Suprapubic skin (tissue), 4 donors: ENCODE measurements at places on chromosomes 13 and 19. TPM values are rescaled to one million over a fixed set of nuclear protein-coding genes. Genes with fewer than 3 reads are reported as not detected.

Gene ABHD8
- total RNA-seq, result 15.7 TPM

Gene FCAR
- total RNA-seq, result not detected

Gene SIGLEC8
- not detected for total RNA-seq

Gene RAB4B
- 20.6 TPM for total RNA-seq

Gene ATP8B3
- 3.8 TPM for total RNA-seq

Gene AP3D1
- total RNA-seq, result 65.4 TPM

Gene MATK
- total RNA-seq, result 5.4 TPM

Gene ZNF439
- 8.4 TPM for total RNA-seq

DNA sequence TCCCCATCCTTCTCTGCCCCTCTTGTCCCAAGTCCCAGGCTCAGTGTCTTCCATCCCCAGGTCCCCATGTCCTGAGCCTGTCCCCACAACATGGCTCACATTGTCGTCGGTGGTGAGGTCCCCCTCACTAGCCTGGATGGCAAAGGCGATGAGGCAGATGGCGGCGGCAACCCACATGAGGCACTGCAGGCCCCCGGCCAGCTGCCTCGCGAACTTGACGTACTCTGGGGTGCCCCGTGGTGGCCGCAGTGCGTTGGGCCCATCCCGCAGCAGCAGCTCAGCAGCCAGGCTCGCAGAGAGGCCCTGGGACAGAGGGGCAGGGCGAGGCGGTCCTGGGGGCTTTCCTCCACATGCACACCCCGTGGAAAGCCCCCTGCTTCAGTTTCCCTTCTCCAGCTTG, 1.1 kb downstream of the ATP4A start:
- DNase-seq, result peak; percentile 72

GRCh38 chr19:49419173-49419572, 4.1 kb downstream of the PTH2 start:
- no peak for DNase-seq

- DNase-seq, result no peak
Observed at GRCh38 chr13:109547942-109548341, 238.4 kb downstream of the IRS2 start.

DNA sequence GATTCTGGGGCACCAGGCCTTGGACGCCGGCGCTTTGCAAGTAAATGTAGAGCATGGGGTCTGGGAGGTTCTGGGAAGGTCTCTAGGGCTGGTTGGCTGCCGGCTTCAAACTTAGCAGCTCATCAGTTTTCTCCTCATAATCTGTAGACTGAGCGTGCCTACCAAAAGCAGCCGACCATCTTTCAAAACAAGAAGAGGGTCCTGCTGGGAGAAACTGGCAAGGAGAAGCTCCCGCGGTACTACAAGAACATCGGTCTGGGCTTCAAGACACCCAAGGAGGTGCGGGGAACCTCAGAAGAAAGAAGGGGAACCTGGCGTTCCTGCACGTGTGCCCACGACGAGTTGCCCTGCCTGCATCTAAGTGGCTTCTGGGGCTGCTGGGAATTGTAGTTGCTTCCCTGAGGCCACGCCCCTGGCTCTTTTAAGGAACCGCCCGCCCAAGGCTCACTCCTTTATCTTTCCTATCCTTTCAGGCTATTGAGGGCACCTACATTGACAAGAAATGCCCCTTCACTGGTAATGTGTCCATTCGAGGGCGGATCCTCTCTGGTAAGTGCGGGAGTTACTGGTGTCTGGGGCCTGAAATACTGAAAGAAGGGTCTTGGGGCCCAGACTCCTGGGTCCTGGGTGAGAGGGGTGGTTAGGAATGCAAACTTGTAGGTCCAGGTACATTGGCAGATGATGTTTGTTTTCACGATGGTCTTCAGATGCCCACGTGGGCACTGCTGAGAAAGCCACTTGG, 984 bp downstream of the RPS11 start:
- peak; percentile 88 for DNase-seq

- no peak for DNase-seq
Observed at GRCh38 chr13:40315416-40316064, 350.9 kb downstream of the FOXO1 start.

DNA sequence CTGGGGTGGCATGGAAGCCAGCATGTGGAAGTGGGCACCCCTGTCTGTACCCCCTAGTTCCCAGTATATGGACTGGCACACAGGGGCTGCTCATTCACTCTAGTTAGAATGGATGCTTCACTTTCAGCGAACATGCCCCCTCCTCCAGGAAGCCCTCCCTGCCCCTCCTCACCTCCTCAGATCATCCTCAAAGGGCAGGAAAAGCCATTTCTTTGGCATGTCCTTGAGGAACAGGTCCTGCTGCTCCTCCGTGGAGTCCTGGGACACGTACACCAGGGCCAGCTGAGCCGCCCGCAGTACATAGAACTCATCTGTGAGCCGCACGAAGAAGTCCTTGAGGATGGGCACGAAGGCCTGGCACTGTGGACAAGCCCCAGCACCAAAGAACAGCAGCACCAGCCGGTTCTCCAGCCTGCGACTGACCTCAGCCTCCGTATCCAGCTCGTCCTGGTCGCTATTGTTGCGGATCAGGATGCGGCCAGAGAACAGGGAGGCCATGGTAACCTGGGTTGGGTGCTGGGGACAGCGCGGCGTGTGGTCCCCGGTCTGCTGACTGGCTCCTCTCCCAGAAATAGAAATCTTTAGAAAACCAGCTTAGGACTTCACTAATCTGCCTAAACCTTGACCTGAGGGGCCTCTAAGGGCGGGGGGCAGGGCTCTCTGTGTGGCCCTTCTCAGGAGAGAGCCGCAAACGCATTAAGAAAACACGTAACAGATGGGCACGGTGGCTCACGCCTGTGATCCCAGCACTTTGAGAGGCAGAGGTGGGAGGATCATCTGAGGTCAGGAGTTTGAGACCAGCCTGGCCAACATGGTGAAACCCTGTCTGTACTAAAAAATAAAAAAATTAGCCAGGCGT, at the start of gene NXNL1:
TSS of gene NXNL1 (minus strand) at position 555 of the 859 bp plus-strand sequence. CDS start at position 498, 57 bp downstream.
- no peak for DNase-seq

- DNase-seq, result no peak
Observed at GRCh38 chr19:1295169-1296012, 9.7 kb downstream of the EFNA2 start.

DNA sequence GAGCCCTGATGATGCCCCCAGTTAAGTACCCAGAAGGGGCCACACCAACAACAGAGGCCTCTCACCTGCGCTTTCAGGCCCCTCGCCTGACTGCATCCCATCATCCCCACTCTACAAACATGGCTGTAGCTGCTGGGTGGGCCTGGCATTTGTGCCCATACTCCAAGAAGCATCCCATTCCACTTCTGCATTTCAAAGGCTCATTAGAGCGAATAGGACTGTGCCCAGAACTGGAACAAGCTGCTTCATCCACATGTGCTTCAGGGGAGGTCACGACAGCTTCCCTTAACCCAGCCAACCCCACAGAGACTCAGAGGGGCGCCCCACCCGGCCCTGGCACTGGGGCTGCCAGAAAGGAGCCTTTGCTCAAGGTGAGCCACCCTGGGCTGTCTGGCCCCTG, 156.9 kb downstream of the SIPA1L3 start:
- no peak for DNase-seq

DNA sequence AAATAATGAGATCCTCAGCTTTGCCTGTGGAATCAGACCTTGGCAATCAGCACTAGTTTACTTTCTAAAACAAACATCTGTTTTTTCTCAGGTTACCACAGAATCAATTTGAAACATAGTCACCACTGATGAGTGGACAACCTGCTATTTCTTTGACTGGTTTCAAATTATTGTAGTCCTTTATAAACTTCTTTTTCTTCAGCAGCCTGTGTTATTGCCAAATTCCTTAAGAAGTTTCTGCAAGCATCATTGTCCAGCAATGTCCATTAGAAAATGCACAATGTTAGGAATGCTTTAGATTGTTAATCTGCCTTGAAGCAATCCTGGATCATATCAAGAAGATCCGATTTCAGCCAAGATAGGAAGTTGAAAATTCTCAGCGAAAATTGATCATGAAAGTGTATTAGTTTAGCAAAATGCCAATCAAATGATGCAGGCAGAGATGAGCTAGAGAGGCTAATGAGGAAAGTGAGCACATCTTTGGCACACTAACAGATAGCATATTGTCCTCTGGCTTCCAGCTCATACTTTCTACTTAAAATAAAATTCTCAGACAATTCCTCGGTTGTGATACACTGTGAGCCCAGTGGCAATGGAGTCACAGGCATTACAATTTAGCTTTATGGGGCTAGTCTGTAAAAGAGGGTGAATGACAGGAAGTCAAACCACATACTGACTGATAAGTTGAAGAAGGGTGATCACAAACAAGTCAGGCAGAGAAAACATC, 270.6 kb downstream of the SLITRK6 start:
- no peak for DNase-seq

- DNase-seq, result peak; percentile 57
Observed at GRCh38 chr19:3510727-3511126, 4.6 kb downstream of the FZR1 start.

DNA sequence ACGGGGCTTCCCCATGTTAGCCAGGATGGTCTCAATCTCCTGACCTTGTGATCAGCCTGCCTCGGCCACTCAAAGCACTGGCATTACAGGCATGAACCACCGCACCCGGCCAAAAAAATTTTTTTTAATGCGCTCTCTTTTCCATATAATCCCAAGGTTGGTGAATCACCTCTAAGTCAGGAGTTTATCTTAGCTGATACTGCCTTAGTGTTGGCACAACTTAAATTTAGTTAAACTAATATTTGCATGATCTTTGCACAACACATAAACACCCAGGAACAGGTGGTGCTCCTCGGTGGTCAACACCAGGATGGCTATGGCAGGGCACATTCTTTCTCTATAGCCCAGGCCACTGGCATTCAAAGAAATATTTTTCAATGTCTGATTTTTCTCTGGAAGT, 24.1 kb upstream of the PSG7 start:
- no peak for DNase-seq

DNA sequence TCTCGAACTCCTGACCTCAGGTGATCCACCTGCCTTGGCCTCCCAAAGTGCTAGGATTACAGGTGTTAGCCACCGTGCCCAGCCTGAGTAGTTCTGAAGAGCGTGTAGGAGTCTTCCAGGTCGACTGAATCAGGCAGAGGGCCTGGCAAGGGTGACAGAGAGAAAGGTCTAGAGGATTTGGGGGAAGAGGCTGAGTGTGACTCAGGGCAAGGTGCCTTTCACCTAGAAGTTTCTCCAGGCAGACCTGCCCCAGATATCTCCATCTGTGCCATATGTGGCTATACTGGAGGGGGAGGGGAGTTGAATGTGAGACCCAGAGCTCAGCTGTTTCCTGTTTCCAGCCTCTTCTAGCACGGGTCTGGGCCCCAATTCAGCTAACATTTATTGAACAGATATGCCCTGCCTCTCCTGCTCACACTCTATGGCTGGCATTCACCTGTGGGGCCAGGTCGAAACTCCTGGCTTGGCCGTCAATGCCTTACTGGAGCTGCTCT, 1.3 kb downstream of the CCDC159 start:
- no peak for DNase-seq

DNA sequence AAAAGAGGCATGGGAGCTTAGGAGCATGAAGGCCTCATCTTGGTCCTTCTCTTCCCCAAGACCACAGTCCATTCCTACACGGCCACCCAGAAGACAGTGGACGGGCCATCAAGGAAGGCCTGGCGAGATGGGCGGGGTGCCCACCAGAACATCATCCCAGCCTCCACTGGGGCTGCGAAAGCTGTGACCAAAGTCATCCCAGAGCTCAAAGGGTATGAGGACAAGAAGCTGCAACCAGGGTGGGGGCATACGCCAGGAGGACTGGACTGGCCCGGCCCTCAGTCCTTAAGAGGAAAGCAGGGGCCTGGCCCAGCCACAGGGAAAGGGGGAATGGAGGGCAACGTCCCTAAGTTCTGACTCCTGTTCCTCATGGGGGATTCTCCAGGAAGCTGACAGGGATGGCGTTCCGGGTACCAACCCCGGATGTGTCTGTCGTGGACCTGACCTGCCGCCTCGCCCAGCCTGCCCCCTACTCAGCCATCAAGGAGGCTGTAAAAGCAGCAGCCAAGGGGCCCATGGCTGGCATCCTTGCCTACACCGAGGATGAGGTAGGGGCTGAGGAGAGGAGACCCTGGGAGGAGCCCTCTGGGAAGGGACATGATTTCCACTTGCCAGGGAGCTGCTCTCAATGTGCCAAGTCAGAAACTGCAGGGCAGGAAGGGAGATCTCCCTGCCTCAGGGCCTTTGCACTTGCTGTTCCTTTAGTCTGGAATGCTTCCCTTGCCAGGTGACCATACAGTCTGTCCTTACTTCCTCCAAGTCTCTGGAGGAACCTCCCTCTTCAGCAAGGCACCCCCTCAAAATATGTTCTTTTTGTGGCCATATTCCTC, 1.9 kb upstream of the TMEM147 start:
- no peak for DNase-seq

GRCh38 chr19:55373993-55374757, 2.5 kb upstream of the TMEM190 start:
- DNase-seq, result no peak

GRCh38 chr13:113089693-113090414, 15.7 kb upstream of the F7 start:
- no peak for DNase-seq

DNA sequence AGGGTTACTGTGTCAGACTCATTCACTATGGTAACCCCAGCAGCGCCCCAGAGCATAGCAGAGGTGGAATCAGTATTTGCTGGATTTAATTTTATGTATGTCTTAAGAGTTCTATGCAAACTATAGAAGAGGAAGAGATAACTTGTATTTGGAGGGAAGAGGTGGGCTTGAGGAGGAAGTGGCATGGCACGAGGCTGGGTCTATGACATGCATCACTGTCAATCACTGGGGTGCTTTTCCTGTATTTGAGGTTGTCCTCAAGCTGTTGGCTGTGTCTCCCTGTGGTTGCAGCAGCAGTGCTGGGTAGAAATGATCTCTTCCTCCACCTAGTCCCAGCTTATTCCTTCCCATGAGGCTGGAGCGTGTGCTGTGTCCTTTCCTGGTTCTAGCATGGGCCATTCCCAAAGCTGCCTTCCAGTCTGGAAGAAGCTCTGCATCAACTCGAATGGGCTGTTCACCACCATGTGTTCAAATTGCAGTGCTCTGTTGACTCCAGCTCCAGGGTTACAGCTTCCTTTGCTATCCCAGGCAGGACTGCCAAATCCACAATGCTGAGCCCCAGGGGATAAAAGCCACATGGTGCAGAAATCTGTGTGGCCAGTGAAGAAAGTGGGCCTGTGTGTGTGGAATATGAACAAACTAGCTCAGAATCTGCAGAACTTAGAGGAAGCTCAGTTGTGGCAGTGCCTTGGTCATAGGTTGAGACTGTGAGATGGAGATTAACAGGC, 73.1 kb upstream of the MTIF3 start:
- DNase-seq, result no peak

DNA sequence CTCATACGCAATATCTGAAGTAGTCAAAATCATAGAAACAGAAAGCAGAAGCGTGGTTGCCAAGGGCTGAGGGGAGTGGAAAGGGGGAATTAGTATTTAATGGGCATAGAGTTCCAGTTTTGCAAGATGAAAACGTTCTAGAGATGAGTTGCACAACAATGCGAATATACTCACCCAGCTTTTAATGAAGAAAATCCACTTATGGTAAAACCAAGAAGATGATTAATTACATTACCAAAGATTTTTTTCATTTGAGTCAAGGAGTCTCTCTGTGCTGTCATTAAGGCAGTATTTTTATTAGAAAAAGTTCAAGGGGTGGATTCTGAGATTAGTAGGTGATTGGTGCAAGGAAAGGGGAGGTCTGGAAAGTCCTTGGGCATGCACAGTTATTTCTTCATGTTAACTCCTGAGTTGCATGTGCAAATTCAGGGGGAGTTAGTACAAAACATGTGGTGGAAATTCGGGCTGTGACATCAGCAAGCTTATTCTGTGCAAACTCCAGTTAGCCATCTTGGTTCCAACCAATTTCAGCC, 6.9 kb upstream of the CBY2 start:
- DNase-seq, result no peak

- DNase-seq, result no peak
Observed at GRCh38 chr13:46032341-46032740, 20.2 kb downstream of the ZC3H13 start.
